Activated CD4-positive, alpha-beta T cell treated with anti-CD3 and anti-CD28 coated beads for 36 hours (primary cell): ENCODE measurements at places on chromosomes 12 and 14.
A peak's percentile ranks its signal among the peaks of the same experiment; 100 is the strongest.

GRCh38 chr12:24840046-24840800 lies 108.7 kb downstream of the BCAT1 start:
- DNase-seq = peak; percentile 33

DNA sequence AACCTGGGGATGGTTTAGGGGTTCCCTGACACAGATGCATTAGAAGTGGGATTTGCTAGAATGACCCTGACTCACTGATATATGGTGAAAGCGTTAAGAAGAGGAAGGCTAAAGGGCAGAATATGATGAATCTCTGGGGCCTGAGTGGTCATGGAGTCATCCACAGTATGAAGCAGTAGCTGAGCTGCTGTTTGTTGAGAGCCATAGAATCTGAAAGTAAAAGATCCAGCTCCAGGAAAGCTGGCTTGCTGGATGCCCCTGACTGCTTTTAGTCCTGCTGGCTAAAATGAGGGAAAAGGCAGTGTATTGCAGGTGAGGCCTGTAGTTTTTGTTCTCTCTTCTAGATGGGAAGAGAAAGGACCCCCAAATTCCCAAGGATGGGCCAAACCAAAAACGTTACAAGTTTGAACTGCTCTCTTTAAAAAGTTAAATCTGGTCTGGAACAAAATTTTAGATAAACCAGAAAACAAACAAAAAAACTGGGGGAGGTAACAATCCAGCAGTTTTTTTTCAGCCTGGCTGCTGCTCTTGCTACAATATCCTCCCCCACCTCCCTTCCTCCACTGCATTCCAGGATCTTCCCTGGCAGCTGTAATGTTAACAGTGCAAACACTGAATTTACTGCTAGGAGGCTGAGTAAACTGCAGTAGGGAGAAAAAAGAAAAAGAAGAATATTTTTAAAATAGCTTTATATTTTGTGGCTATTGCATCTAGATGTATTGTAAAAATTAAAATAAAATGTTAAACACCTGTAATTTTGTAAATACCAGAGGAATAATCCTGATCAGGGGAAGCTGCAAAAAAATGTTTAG lies 16.5 kb downstream of the SEL1L start:
- no peak for DNase-seq

GRCh38 chr14:53378142-53378541 lies 225.0 kb upstream of the DDHD1 start:
- DNase-seq = no peak

DNA sequence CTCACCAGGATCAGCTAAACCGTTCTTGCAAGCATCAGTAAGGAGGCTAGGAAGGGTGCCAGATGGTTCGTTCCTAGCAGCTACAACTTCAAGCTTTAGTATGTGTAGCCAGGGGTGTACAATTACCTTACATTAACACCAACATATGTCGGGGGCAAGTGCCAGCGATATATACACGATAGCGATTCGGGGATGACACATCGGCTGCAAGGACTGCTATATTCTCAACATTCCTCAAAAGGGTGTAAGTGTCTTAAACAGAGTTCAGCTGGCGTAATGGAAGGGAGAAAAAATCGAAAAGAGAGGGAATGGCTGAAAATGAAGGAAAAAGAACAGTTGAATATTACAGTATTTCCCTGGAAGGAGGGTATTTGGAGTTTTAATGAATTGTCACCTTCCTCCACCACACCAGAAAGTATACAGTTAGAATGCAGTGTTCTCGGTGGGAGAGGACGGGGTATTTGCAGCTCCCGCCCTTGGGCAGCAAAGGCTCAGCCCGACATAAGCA lies 545 bp downstream of the LIMA1 start:
- no peak for DNase-seq

GRCh38 chr12:53465679-53466078 lies 13.8 kb downstream of the PCBP2 start:
- DNase-seq = no peak

- DNase-seq = peak; percentile 79
Observed at GRCh38 chr14:73829526-73830431, 21.9 kb upstream of the PTGR2 start.

DNA sequence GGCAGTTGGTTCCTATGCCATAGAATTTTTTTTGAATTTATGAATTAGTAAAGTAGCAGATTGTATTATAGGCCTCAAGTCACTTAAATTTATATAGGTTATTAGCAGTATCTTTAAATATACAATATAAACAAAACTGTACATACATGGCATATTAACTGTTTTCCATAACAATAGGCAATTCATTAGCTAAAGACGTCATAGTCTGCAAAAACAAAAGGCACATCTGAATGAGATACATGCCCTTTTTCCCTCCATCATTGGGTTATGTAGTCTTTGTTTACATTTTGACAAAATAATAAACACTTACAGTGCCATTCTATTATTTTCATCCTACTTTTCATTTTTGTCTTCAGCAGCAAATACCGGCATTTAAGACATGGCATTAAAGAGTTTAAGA lies 1.1 kb upstream of the VCPKMT start:
- DNase-seq = no peak

DNA sequence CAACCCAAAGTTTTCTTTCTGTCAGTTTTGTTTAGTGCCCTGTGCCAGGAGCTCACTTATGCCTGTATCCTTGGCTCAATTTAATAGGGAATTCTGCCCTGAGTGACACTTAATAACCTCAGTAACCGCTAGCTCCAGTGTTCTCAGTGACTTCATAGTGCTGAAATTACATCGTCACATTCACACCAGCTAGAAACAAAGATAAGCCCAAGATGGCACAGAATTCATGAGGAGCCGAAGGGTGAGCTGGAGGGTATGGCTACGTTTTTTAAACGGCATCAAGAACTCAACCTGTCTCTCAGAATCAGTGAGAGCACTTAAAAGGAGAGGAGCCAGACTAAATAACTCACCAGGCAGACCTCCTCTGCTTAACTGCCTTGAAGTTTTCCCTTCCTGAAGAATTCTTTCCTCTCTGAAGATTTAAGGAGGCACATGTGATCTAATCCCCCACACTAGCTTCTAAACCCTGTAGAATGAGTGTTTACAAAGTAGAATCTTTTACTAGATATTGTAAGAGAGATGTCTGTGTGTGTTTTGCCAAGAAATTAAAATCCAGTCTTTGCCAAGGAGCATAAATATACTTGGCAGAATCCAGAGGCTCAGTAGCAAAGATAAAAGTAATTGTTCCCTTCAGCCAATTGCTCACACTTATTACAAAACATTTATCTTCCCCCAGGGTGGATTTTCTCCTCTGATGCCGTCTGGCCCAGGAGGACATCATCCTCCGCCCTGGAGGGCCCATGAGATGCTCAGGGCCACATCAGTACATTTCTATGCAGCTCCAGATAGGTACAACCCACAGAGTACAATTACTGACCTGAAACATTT lies 37.3 kb downstream of the PTGER2 start:
- DNase-seq = no peak

- no peak for DNase-seq
Observed at GRCh38 chr14:93941293-93941910, 14.3 kb downstream of the FAM181A start.

GRCh38 chr14:68112442-68112841 lies 292.9 kb downstream of the RAD51B start:
- no peak for DNase-seq

GRCh38 chr14:45222485-45223262 lies 30.3 kb downstream of the MIS18BP1 start:
- no peak for DNase-seq

DNA sequence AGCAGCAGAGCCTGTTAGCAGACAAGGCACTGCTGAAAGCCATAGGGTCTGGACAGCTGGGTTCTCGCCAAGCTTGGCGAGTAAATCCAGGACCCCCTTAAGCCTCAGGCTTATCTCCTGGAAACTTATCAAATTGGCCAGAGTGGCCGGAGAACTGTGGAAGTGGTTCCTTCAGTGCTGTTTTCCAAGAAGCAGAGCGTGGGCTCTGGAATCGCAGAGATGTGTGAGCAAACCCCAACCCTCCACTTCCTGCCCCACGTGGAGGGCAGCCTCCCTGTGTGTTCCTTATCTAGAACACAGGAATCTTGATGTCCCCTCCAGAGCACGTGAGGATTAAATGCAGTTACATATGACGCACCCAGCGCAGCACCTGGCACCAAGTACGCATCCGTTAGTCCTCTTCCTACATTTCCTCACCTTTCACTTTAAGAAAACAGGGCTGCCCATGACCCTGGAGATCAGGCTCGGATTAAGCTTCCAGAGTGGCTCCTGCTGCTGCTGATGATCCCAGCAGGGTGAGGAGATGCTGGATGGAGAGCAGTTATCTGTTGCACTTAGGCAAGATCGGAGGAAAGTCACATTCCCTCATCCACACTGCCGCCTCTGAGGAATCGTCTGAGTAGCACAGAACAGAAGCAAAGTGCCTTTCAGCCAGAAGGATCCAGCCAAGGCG lies 35.0 kb downstream of the MMAB start:
- no peak for DNase-seq

DNA sequence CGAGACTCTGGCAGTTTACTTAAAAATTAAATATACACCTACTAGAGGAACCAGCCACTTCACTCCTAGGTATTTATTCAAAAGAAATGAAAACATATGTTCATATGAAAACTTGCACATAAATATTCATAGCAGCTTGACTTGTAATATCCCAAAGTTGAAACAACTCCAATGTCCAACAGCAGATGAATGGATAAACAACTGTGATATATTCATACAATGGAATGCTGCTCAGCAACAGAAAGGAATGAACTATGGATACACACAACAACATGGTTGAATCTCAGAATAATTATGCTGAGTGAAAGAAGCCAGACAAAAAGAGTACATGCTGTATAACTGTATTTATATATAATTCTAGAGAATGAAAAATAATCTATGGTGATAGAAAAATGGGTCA lies 53.4 kb upstream of the DACT1 start:
- no peak for DNase-seq

DNA sequence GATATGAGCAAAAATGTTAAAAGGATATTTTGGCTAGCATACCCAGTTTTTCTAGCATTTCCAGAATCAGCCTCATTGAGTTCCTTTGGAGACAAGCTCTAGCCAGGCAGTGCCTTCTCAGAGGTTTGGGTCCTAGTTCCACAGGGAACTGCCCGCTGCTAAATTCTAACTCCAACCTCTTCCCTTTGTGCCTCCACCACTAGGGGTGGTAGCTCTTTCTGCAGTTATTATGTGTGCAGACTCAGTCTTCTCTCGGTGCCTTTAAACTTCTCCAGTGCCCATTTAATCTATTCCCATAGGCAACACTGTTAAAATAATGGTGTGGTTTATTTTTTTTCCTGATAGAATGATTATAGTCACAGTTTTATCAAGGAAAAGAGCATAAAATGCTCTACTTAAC lies 21.5 kb upstream of the SLC25A3 start:
- DNase-seq = no peak

DNA sequence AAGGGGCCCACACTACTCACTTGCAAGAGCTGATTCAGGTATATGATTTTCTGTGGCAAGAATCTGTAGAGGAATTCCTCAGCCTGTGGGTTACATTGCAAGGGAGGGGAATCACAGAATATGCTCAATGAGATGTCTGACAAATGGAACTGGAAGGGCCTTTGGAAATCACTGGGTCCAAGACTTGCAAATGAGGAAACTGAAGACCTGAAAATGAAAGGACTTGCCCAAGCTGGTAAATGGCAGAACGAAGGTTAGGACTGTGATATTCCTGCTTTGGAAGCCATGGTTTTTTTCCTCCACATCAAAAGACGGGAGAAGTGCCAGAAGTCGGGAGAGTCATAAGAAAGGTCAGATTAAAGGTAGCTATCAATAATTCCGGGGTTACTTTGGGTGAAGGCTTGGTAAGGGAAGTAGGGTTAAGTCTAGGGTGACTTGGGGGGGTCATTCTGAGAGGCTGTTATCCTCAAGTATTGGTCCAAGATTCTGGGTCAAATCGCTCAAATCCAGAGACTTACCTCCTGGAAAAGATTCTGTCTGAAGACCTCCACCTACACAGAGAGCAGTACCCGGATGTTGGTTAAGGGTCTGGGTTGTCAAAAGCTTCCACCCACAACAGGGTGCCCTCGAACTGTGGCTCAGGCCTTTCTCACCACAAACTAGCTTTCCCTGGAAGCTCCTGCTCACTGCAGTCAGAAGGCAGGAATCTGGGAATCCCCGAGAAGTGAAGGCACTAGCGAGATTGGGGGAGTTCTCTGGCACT lies 539 bp downstream of the PSME2 start:
- no peak for DNase-seq

GRCh38 chr14:36844443-36845195 lies 183.0 kb downstream of the PAX9 start:
- no peak for DNase-seq

DNA sequence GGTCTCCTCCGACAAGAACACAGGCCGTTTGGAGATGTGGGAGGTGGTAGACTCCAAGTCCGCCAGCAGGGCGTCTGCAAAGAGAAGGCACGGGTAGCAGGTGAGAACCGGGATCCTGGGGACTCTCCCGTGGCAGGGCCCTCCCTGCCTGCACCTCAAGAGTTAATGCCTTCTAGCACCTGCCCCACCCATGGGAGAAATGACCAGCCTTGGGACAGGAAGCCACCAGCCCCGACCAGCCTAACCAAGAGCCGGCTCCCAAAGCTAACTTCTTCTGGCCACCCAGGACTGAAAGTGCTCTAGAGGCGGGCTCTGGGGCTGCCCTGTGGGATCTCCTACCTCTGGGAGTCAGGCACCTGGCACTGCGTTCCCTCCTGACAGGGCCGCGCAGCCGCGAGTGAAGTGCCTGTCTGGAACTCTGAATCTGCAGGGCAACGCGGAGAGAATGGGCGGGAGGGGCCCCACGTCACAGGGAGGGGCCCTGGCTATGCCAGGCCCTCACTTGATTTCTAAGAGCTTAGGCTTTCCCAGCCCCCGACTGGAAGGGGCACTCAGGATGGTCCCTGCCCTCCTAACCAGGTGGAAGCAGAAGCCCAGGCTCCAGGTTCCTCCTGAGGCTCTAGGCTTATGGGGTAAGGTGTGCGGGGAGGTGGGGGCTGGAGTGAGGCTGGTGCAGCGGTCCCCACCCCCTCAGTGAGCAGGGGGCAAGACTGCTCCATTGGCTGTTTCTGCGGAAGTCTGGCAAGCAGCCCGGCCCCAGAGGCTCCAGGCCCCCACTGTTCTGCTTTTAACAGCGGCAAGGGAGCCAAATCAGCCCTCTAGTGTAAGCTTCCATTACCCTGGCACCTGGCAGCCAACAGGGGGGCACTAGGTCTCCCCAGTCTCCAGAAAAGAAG lies 23.6 kb upstream of the RPLP0 start:
- no peak for DNase-seq

DNA sequence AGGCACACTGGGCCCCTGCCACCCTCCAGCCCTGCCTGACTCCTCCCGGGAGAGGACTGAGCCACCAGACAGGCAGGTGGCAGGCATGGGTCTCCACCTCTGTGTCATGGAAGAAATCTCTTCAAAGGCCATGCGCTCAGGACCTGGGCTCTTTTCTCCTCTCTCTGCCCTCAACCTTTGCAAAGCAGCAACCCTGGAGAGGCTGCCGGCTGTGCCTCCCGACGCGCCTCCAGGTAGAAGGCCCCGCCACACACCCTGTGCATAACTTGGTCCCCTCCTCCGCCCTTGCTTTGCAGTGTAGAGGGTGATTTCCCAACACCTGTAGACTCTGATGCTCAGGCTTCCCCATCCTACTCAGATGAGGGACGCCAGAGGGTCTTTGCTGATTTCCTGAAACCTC lies 28.2 kb upstream of the TMEM179 start:
- no peak for DNase-seq
